Stimulated activated CD4-positive, alpha-beta T cell treated with anti-CD3 and anti-CD28 coated beads, Interleukin-2, amount 100 ng/mL, for 48 hours (primary cell): ENCODE measurements at places on chromosomes 16 and 17.

DNA sequence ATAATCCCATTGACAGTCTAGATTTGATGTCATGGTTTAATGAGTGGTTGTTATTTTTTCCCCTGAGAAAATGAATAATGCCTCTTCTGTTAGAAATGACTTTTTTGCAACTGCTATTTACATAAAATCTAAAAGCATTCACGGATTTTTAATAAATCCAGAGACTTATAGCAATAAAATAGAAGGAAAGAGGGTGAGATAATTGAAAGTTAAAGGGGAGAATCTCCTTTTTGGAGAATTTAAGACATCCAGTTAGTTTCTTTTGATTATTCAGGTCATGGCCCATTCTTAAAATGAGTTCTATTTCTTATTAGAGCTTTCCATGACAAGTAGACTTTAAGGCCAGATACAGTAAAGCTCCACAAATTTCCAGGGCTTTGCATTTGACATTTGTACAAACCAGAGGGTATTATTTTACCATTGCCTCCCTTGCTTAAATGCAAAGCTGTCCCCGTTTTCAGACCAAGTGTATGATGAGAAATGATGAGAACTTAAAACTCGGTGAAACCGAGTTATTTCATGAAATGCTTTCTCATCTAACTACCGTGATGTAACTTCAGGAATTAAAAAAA, 789.0 kb upstream of the SOX9 start:
- DNase-seq: no peak

- no peak for DNase-seq
Measured at GRCh38 chr17:17153071-17153470, 53.1 kb downstream of the PLD6 start.

- no peak for DNase-seq
Measured at GRCh38 chr17:81032641-81033480, 2.1 kb upstream of the BAIAP2 start.

DNA sequence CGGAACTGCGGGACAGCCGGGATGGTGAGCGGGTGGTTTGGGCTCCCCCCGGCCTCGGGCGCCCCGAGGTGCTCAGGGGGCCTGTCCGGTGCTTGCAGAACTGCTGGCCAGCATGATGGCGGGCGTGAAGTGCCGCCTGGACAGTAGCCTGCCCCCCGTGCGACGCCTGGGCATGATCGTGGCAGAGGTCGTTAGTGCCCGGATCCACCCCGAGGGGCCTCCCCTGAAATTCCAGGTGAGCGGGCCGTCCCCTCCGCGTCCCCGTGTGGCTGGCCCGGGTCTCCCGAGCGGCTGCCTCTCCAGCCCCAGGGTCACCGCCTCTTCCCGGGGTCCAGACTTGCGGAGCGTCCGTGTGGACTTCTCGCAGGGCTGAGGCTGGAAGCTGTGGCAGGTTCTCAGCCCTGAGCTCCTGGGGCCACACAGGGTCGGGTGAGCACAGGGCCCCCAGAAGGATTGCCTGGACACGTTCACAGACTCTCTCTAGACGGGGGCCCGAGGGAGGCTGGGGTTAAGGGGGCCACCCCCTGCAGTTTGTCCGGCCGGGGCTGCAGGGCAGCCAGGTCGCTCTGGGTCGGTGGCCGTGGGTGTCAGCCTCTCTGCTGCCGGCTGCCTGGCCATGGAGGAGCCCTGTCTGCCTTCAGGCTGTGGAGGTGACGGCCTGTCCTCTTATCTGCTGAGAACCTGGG, 7.4 kb downstream of the TELO2 start:
- DNase-seq: no peak

DNA sequence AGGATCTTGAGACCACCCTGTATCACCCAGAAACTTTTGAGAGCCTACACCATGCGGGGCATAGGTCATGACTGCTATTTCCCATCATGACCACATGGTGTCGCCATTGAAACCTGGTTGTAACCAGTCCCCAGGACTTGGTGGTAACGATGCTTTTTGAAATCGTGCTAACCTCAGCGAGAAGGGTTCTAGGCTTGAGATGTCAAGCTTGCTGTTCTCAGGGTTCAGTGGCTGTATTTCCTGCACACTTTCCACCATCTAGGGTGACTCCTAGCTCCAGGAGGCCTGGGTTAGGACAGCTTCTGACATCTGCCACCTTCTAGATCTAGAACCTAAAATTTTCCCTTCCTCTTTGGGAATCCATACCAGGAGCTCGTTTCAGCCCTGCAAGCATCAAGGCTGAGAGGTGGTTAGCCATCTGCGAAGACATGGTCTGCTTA, 13.0 kb upstream of the SPNS3 start:
- peak; percentile 54 for DNase-seq

DNA sequence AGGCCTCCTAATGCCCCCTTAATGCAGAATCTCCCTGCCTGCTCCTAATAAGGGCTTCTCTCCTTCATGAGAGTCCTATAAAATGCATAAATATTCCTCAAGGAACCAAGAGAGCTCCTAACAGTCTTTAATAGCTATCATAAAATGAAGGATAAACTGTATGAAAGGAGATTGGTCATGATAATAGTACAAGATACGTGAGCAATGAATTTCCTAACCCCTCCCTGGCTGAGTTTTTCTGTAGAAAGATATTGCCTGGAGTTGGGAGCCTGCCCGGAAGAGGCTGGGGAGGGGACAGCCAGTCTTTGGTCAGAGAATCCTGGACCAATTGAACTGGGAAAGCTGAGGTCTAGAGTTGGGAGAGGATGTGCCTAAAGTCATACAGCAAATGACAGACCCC, 321.9 kb upstream of the CDH5 start:
- no peak for DNase-seq
